ENCODE measurements at places on chromosomes 2 and 18.

DNA sequence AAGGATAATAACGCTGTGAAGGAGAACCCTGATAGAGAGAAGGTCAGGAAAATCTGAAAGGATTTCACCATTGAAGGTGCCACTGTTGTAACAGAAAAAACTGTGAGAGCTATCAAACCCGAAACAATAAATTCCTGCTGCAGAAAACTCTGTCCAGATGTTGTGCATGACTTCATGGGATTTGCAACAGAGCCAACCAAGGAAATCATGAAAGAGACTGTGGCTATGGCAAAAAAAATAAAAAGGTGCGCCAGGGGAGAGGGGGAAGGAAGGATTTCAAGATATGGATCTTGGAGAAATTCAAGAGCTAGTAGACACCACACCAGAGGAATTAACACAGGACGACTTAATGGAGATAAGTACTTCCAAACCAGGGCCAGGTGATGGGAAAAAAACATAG is 88.0 kb downstream of the LDLRAD4 start:
- no peak for DNase-seq

DNA sequence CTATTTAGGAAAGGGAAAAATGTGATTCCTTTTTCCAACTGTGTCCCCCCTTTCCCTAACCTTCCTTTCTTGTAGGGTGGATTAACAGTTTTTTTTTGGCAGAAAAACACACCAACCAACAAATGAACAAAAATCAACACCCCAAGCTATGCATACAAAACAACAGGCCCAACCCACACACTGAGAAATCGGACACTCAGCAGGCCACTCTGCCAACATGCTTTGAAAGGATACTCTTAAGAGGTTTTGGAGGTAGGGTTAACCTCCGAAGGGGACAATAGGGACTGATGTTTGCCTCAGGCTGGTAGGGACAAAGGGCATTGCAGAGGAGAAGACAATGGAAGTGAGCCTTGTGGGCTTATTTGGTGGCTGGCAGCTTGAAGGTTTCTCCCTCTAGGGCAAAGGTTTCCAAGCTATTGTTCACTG is 33.1 kb upstream of the POLE4 start:
- DNase-seq: no peak

GRCh38 chr18:40921845-40922629 is 1033.0 kb upstream of the PIK3C3 start:
- DNase-seq: no peak

DNA sequence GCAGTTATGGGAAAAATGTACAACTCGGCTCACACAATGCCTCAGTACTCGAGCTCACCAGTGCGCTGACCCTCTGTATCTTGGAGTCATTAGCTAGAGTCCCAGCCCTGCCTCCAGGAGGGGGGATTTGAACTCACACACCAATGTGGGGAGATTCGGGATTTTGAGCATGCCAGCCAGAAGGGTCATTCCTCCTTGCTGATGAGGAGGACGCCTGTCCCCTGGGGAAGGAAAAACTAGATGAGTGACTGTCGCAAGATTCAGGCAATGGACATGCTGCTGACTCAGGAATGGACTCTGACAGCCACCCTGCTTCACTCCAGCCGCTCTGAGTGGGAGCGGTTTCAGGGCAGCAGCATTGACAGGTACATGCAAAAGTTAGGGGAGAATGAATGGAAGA is 20.6 kb downstream of the FIGN start:
- DNase-seq: no peak

- peak; percentile 44 for DNase-seq
These were observed 127.9 kb upstream of the PGAP1 start for GRCh38 chr2:197054437-197054836.

- DNase-seq: no peak
These were observed 90.4 kb downstream of the RAPH1 start for GRCh38 chr2:203444738-203445137.

- DNase-seq: no peak
These were observed 50.2 kb downstream of the ODC1 start for GRCh38 chr2:10397878-10398277.

DNA sequence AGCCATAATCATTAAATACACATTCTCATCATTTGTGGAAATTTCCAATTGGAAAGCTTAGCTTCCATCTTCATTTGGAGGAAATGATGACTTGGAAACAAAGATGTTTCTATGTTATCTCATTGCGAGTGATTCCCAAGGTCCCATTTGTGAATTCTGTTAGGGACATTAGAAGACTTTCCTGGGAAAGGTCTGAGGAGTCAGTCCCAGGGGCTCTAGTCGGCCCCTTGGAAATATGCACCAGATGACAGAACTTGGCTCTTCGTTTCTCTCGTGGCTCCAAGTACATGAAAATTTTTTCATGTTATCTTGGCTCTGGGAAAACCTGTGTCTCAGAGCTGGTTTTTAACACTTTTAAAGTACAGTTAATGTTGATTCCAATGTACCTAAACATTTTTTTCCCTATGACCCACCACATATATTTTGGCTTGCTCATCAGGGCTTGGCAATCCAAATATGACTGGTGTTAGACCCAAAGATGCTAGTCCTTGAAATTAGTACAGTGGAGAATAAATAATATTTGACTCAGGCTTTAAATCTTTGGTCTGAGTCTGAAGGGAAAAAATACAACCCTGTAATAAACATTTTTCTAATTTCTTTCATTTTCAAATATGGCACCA is 15.4 kb upstream of the CAVIN2 start:
- DNase-seq: peak; percentile 20

All from epithelial cell of esophagus (primary cell).